ENCODE measurements at places on chromosomes 12 and 14.

DNA sequence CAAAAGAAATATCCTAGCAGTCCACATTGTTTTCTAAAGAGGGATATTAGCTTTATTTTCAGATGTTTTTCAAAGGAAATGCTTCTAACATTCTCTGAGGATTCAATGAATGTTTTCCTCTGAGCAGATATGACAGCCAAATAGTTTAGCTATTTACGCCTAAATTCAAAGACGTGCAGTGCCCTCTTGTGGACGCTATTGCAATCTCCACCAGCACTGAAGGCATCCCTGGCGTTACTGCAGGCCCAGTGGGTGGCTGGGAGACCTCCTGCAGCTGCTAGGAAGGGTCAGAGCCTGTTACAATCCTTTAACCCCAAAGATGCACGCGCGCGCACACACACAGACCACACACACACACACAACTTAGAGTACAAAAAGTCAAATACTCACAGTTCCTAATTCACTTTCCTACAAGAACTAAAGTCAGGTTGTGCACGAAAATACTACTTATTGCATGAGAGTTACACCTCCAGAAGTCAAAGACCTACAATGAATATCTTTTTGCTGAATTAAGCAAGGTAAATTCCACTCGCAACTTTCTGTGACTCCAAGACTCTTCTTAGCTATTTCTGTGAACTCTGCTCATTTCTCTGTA, 589.3 kb upstream of the TMEM132C start:
- DNase-seq = peak; percentile 61

DNA sequence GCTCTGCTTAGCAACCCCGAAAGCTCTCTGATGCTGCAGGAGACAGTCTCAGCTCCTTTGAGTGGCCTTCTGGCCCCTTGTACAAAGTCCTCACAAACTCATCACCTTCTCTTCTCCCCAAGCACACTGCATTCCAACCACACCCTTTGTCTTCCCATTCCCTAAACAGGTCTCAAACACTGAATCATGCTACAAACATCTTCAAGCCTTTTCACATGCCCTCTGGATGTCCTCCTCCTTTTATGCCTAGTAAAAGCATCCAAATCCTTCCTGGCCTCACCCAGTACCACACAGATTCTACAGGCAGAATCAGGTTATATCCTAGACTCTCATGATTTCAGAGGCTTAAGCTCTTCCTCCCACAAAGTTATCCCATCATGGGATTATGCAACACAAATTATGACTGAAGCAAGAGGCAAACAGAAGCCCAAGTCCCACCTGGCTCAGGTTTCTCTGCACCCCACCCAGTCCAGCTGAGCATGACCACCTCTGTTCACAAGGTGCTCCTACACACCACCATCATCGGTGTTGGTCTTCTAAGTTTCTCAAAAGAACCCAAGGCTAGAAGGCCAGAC, 61.4 kb upstream of the PCED1B start:
- DNase-seq = no peak

DNA sequence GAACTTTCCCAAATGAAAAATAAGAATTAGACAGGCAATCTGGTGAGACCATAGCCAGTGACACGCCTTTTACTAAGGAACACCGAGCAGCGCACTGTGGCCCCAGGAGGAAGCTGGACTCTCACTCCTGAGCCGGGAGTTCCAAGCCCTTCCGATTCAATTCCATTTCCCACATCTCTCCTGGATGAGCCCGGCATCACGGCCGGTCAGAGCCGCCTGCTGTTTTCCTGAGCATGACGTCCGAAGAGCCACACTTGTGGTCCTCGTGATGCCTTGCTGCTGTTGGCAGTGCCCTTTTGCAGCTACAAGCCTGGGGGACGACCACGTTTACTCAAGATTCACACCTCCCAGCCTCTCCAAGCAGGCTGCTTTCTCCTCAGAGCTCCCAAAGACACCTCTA, 40.8 kb downstream of the FBXL14 start:
- no peak for DNase-seq

- DNase-seq = no peak
Observed at GRCh38 chr12:21678959-21679358, 21.3 kb upstream of the LDHB start.

DNA sequence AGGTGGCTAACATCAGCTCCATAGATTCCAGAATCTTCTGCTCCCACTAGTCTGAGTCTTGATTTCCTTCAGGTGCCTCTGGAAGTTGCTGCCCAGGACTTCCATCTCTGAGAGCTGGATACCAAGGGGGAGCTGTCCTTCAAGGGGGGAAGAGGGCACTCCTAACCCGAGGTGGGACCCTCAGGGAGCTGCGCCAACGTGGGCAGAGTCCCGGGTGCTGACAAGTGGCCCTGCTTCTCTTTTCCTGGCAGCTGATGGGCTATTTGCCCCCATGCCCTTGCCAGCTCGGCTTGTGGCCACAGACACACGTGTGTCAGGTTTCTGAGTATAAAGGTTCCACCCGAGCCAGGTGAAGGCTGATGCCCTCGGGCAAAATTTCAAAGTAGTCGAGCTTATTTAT, 272.5 kb downstream of the TTC8 start:
- no peak for DNase-seq

- no peak for DNase-seq
Observed at GRCh38 chr14:102708494-102708893, 68.8 kb upstream of the TRAF3 start.

- no peak for DNase-seq
Observed at GRCh38 chr12:49767333-49767732, 26.0 kb downstream of the TMBIM6 start.

GRCh38 chr14:64601571-64601970, 51.8 kb downstream of the PPP1R36 start:
- no peak for DNase-seq

DNA sequence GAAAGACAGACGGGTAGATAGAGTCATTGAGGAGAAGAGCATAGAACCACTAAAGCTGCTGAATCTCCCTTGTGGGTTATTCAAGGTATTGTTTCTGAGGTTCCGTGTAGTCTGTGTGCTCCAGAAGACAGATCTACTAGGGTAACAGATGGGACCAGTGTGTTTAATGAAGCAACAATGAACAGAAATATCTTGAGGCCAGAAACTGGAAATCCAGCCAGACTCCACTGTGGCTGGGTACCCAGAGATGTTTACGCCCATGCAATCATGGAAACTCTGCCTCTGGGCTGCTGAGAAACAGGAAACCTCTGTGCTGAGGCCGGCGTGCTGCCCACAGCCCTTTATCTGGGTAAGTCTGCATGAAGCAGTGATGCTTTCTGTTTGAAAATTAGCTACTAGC, 8.3 kb downstream of the PROX2 start:
- DNase-seq = no peak

DNA sequence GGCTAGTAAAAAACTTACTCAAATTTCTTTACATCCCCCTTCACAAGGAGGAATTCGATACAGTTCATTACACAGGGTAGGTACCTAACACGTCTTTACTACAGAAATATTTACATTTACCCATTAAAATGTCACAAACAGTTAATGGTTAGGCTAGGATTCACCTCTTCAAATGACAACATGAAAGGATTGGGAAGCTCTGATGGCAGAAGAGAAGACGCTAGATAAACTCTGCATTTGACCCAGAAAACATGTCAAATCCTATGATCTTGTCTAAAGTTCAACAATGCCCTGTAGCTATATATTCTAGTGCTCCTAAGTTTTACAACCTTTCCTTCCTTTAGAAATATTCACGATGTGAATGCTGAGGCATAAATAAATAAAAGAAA, 64.8 kb downstream of the DENND5B start:
- DNase-seq = no peak

DNA sequence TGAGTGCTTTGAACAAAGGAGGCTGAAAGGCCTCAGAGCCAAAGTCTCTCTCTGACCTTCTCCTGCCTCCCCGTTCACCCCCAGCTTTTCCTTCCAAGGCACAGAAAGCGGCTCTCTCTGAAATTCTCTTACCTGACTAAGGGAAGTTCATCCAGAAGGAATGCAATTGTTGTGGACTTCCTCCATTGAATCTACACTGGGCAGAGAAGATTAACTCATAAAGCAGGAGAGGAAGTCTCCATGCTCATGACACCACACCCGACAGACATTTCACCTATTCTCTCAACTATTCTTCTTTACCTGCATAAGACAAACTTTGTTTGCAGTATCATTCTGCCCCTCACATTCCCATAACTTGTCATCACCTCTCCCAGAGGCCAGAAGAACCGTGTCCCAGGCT, 129.3 kb upstream of the CCDC175 start:
- DNase-seq = no peak

DNA sequence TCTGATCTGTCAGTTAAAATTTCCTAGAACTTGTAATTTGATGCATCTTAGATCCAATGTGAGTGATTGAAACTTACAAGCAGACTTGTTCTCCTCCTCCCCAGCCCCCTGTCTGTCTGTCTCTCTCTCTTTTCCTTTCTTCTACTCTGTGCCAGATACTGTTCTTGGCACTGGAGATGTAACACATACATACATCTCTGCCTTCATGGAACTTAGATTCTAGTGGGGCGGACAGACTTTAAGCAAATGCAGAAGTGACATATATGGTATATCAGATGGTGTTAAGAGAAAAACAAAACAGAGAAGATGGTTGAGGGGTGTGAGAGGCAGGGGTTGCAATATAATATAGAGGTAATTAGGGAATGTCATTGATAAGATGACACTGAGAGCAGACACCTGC, 6.6 kb downstream of the CHST11 start:
- DNase-seq = no peak

- DNase-seq = no peak
Observed at GRCh38 chr14:58638231-58639197, 752 bp downstream of the DACT1 start.

DNA sequence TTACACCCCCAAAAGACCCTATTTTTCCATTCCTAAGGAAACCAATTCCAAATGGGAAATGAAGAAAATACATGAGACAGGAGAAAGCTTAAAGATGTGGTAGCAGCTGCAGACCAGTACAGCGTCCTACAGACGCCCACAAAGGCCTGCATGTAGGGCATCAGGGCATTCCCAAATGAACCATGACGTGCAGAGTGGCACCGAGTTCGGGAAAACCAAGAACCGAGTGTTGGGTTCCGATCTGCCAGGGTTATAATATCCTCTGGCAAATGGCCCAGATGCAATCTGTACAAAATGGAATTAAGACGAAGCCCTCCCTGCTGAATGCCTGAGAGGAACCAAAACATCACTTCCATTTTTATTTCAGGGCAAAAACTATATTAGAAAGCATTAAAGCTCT, 34.4 kb upstream of the SELPLG start:
- no peak for DNase-seq

DNA sequence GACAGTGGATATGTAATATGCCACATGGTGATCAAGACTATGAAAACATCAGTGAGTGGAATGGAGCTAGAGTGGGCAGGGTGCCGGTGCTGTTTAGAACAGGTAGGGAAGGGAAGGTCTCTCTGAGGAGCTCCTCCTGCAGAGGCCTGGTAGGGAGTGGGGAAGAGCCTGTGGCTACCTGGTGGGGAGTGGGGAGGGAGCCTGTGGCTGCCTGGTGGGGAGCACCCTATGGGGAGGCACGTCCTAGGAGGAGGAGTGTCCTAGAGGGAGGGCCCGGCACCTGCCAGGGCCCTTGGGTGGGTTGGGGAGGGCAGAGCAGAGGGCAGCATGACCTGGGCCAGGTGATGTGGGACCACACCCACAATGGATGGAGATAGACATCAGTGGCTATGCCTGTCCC, 122.6 kb downstream of the ADGRD1 start:
- DNase-seq = no peak

GRCh38 chr14:50451854-50452253, 55.2 kb upstream of the CDKL1 start:
- DNase-seq = no peak

- no peak for DNase-seq
Observed at GRCh38 chr14:59739794-59740193, 130.8 kb downstream of the RTN1 start.

GRCh38 chr12:65728848-65729793, 95.2 kb upstream of the HMGA2 start:
- no peak for DNase-seq

GRCh38 chr12:99649551-99649950, 2.0 kb downstream of the GARIN6 start:
- DNase-seq = no peak

- DNase-seq = no peak
Observed at GRCh38 chr14:94469261-94469660, 6.7 kb downstream of the SERPINA9 start.

DNA sequence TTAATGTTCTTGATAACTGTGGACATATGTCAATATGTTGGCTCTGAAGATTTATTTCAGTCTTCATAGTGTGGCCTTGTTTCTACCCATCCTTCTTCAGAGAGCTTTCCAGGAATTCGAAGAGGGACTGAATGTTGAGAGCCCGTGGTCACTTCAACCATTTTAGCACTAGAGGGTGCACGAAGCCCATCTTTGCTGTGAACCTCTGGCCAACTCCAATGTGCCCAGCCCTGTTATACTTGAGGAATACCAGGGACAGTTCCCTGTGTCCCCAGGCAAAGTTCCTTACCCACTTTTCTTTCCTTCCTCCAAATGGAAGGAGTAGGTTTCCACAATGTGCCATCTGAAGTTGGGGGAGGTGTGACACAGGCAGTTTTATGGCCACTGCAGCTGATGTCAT, 603.5 kb downstream of the RPL10L start:
- DNase-seq = peak; percentile 25

- no peak for DNase-seq
Observed at GRCh38 chr12:1616233-1617066, 12.6 kb upstream of the WNT5B start.

- DNase-seq = peak; percentile 94
Observed at GRCh38 chr12:96416033-96416799, 16.0 kb upstream of the CDK17 start.

DNA sequence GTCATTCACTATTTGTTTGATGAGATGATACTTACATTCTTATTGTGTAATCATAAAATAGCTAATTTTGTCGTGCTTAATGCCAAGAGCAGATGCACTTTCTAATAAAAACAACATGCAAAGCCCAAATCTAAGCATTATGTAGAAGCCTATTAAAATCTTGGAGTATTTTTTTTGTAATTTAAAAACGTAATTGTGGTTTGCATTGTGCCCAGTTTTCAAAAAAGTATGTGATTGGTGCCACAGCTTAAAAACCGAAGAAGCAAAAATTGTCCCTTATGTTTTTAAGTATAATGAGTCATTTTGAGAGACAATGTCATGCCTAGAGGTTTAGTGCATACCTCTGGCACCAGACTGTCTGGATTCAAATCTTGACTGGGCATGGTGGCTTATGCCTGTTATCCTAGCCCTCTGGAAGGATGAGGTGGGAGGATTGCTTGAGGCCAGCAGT, 464.8 kb upstream of the RGS6 start:
- DNase-seq = no peak

GRCh38 chr14:61203081-61203753, 77.9 kb downstream of the TMEM30B start:
- DNase-seq = no peak

GRCh38 chr12:41917181-41917580, 227.5 kb downstream of the GXYLT1 start:
- DNase-seq = no peak
